NCI-H748 treated with DMSO at 0.1 percent for 48 hours (cell line): ENCODE measurements at places on chromosomes 2 and 18.

DNA sequence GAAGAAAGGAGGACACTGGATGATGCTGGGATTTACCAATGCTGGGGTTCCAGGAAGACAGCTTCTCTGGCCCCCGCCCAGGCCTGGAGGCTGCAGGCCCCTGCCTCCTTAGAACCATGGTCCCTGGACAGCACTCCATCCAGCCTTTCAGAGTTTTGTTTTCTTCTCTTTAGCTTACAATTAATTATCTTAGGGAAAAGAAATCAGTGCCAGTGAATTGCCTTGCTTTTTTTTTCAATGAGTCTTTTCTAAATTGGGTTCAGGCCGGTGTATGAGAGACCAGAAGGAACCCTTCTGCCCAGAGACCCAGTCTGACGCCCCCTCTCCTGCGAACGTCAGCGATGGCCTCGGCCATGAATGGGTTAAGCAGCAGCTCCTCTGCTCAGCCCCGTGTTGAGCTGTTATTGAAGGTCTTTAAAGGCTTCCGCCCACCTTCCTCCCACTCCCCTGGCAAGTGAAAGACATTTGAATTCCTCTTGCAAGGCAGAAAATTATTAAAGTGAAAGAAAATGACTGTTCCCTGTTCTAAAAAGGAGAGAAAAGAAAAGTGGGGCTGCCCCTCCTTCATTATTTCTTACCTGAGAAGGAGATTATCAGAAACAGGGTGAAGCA lies 65.7 kb upstream of the CHMP1B start:
- no peak for DNase-seq

DNA sequence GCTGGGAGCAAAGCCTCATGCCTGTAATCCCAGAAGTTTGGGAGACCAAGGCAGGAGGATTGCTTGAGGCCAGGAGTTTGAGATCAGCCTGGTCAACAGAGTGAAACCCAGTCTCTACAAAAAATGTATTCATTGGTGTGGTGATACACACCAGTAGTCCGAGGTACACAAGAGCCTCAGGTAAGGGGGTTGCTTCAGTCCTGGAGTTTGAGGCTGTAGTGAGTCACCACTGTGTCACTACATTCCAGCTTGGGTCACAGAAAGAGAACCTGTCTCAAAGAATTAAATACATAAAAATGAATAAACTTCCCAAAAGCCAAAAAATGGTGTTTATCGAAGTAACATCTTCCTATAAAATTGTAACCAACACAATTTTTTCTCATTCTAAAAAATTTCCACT lies 568.1 kb upstream of the LINC00305 start:
- no peak for DNase-seq

DNA sequence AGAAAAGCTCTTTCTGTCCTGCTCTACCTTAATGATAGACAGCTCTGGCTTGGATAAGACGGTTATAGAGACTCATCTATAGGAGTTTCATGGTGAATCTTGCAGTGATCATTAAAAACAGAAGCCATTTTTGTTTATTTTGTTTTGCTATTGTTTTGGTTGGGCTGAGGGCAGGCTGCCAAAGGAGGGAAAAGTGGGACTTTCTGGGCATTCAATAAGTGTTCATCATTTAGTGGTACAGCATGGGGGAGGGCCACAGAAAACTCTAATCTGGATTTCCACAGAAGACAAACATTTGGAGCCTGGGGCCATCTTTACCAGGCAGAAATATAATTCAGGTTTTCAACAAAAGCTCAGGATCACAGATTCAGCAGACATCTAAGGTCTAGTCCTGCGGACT lies 62.4 kb upstream of the EFEMP1 start:
- DNase-seq: no peak

DNA sequence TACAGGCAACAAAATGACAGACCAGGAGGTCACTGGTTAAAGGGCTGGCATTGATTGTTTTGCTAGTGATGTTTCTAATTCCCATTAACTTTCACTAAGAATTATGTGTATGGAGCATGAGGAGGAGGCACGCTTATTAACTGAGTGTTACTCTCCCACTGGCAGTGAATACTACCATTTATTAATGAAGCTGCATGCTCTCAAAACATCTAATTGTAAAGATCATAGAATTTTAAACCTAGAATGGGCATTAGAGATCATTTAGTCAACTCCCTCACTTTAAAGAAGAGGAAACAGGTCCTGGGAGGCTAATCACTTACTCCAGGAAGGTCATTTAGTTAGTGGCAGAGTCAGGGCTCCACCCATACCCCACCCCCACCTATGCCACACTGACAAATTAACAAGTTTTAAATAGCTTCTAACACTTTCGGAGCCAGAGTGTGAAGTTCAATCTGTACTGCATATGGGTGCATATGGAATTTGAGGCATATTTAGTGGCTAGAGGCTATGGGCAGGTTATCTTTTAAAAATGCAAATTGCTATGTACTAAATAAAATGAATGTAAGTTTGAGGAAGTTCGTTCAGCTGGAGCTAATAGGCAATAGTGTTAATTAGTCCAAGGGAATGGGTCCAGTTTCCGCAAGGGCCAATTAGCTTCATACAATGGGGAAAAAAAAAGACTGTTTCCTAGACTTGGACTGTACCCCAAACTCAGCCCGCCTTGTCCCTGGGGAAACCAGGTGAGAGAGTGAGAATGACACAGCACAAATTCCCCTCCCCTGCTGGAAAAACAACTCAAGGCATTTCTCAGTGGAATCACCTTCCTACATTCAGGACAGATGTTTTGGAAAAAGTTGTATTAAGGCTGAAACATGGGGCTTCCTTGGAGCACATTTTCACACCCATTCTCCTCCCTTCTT lies 178.8 kb downstream of the ICOS start:
- no peak for DNase-seq

- DNase-seq: no peak
These were observed 205.8 kb downstream of the ZNF385B start for GRCh38 chr2:179655627-179656026.

DNA sequence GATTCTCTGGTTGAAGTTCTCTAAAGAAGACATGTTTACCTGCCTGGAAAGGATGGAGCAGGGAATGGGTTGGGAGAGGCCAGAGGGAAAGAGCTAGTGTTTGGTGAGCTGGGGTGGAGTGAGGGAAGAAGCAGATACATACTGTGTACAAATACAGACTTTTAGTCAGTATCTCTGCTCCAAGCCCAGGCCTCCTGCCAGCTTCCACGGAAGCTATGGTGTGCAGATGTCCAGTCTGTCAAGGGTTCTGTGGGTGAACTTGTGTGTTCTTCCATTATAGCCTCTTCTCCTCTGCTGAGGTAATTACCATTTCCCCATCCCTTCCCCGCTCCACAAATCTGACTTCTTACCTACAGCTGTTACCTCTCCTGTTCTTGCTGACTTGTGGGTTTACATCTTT lies 208.6 kb downstream of the HRH4 start:
- DNase-seq: no peak

- DNase-seq: no peak
These were observed 29.8 kb downstream of the TMEM87B start for GRCh38 chr2:112084689-112085374.

- DNase-seq: no peak
These were observed 47.9 kb downstream of the CACNB4 start for GRCh38 chr2:152050915-152051314.

DNA sequence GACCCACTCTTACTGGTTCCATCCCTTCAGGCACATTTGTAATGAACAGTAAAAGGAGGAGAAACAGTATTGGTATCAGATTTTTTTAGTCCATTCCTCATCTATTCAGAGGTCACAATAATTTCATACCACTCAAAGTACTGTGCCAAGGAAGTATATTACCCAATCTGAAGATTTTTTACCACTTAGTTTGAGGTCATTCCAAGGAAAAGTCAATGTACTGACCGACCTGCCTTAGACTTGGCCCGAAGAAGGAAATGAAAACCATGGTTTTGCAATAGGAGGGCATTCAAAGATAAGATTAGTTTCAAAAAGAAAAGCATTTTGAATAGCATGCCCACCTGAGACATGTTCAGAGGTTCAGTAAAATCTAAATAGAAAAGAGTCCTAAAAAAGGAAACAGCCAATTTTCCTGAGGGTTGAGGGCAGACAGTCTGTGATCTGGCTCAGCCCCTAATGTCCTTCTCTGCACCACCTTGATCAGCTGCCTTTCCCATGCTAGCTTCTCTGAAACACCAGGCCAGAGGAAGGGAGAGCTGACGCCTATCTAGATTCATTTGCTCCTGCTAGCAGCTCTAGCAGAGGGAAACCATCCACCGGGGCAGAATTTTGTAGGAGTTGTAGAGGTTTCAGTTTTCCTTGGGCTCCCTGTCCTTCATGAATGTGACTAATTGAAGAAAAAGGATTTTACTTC lies 107.3 kb upstream of the FZD5 start:
- DNase-seq: no peak

DNA sequence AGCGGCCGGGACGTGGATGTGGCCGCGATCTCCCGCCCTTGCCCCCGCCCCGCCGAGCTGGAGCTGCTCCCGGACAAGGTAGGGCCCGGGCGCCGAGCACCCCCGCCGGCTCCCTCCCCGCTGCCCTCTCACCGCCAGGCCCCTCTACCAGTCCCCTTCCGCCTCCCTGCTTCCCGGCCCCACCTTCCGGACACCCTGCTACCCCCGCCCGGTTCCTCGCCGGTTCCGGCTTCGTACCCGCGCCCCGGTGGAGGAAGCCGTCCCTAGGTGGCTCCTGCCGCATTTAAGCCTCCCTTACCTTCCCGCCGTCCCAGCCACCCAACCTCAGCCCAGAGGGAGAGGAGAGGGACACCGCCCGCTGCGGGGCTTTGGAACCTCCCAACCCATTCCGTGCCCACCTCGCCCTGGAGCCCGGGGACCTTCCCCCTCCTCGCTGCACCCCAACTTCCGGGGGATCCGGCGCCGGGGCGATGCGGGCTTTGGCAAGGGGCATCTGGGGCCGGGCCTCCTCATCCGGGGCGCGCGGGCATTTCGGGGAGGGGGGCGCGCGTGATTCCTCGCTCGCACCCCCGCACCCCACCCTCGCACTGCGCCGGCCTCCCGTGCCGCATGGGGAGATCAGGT lies 475 bp downstream of the B3GNT2 start:
- DNase-seq: no peak

DNA sequence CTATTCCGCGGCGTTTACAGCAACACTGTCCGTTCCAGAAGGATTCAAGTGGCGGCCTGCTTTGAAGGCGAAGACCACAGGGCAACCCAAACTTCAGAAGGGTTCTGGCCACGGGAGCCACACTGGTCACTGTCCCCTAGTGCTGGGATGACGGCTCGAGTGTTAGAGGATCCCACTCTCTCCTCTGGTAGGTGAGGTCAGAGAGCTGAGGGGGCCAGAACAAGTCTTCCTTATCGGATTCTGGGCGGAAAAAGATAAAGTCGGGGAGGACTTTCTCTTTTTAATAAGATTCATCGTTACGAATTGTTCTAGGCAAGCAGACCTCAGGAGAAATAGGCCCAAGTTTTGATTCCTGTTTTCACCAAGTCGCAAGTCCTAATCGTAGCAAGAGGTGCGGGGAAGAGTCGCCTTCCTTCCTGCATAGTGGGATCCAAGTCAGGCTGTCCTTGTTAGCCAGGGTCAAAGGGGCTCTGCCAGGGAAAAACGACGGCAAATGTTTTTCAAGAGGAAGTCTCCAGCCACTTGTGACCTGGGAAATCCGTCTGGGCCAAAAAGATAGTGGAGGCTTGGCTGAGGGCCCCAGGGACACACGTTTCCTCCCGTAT lies 864 bp upstream of the MYL12A start:
- no peak for DNase-seq

DNA sequence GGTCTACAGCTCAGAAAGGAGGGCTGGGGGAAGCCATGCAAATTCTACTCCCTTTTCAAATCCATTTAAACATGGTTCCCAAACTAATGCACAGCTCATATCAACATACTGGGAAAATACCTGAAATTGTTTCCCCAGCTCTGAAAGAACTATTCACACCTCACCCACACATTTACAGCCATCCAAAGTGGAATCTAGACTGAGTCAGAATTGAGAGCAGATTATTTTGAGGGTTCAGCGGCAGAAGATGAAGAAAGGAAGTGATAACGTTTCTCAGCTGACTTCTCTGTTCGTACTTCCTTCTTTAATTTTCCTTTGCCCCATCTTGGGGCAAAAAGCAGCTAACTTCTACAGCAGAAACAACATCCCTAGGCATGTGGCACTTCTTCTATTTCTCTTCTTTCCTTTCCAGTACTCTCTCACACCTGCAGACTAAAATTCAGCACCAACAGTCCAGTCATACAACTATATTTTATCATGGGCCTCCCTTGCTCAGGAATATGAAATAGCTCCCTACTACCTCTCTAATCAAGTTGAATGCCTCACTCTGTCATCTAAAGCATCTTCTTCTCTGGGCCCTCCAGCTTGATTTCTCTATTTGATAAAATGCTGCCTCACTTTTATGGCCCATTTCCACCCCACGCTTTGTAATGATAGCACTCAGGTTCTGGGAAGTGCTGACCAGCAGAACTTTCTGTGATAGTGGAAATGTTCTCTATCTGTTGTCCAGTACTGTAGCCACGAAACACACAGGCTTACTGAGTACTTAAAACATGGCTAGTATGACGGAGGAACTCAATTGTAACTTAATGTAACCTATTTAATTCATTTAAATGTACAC lies 35.9 kb downstream of the ARHGAP25 start:
- DNase-seq: no peak

- no peak for DNase-seq
These were observed 327.0 kb downstream of the NR4A2 start for GRCh38 chr2:156005531-156005930.

- DNase-seq: no peak
These were observed 23.0 kb upstream of the MSGN1 start for GRCh38 chr2:17793296-17793695.

DNA sequence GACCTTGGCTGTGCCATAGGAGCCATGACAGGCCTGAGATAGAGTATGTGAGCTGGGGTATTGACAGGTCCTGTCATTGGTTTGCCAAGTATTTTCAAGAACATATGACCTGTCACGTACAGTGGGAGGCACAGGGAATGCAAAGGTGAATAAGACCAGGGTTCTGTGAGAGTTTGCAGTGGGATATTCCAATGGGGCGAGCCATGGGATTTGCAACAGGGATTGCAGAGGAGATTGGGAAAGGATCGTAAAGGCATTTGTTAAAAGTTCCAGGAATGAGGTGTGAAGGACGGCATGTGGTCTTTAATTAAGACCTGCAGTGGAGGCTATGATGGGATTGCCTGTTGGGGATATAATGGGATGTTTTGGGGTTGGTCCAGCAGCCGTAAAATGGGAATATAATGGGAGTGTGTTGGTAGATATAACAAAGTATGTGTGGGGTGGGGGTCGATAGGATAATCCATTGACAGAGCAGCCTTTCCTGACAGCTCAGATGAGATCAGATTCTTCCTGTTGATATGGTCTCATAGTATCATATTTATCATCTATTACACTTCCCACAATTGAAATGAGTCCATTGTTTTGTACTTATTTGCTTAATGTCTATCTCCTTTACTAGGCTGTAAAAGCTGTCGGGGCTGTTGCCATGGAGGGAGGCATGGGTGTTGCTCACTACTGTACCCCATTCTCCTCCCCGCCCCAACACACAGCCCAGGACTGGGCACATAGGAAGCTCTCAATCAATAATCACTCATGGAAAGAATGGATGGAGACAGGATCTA lies 38.1 kb downstream of the PKDCC start:
- no peak for DNase-seq
